ENCODE measurements at places on chromosomes 11 and 22. TPM values are rescaled to one million over a fixed set of nuclear protein-coding genes. Genes with fewer than 3 reads are reported as not detected.
A peak's percentile ranks its signal among the peaks of the same experiment; 100 is the strongest.

GRCh38 chr22:30253205-30253852, 6.8 kb upstream of the LIF start:
- no peaks in the 10 kb centered on the region for H3K27me3 ChIP-seq
- H3K36me3 ChIP-seq: no peaks in the 10 kb centered on the region
- no peak overlapping the region for H3K27ac ChIP-seq
- peaks cover 32% of the 10 kb centered on the region for H3K4me1 ChIP-seq

Gene CNIH2
- polyA plus RNA-seq: 1.6 TPM

Gene GRAP2
- polyA plus RNA-seq: 51.5 TPM

DNA sequence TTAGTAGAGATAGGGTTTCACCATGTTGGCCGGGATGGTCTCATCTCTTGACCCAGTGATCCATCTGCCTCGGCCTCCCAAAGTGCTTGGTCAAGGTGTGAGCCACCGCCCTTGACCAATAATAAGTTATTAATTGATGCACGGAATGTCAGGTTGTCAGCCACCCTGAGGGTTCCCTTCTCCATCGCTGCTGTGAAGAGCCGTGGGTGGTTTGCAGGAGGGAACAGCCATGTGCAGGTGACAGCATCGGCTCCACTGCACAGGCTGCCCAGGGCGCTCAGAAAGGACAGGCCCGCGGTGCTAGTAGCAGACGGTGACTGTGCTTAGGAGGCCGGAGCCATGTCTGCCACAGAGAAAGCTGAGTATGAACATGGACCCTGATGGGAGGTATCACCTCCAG, 814.0 kb downstream of the BRD1 start:
- no peak for DNase-seq
- no peaks in the 10 kb centered on the region for H3K4me1 ChIP-seq
- H3K27me3 ChIP-seq: no peaks in the 10 kb centered on the region
- H3K27ac ChIP-seq: no peak overlapping the region

DNA sequence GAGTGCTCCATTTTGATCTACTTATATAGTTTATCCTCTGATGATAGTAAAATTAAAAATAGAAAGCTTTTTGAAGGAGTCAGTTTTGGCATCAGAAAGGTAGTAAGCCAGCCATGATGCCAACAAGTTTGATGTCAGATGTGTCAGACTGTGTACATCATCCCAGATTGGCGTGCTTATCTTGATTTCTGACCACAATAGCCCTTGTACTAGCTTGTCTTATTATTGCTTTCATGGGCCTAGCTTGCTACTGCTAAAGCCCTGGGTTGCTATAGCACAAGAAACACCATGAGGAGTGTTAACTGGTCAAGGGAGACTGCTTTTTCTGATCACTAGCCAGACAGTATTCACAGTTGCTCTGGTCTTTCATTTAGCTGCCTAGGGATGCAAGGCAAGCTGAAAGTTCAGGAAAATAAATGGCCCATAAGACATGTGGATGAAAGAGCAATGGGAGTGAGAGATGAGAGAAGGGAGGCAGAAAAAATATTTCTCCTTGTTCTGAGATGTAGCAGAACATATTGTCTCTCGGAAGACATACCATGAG, 1038.5 kb downstream of the JRKL start:
- no peaks in the 10 kb centered on the region for H3K4me1 ChIP-seq
- H3K36me3 ChIP-seq: no peaks in the 10 kb centered on the region
- no peak overlapping the region for H3K4me3 ChIP-seq
- DNase-seq: no peak

Gene HSD17B12
- 32.1 TPM for polyA plus RNA-seq

GRCh38 chr22:33167998-33168790, 110.0 kb upstream of the SYN3 start:
- H3K27ac ChIP-seq: no peak overlapping the region
- no peak for DNase-seq
- no peaks in the 10 kb centered on the region for H3K4me1 ChIP-seq

GRCh38 chr22:23438216-23438615, 141.9 kb downstream of the IGLL1 start:
- H3K4me3 ChIP-seq: no peak overlapping the region
- H3K27ac ChIP-seq: no peak overlapping the region
- no peak for DNase-seq

DNA sequence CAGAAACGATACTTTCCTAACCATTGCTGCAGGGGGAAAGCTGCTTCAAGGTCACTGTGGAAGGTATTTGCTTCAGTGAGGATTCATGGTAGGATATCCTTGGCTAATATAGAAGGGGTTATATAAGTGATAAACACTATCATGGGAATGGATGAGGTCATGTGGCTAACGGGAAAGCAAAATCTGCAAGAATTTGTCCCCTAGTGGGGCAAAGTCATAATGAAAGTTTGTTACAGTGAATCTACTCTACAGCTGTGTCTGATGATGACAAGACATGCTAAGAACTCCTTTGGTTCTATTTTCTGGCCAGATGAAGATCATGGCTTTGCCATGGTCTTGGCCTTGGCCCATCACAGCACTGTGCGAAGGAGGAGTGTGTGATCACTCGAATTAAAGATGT, 13.8 kb downstream of the MMP20 start:
- H3K36me3 ChIP-seq: no peaks in the 10 kb centered on the region
- H3K27me3 ChIP-seq: no peaks in the 10 kb centered on the region
- no peak for DNase-seq

GRCh38 chr11:65530157-65530496, 5.2 kb downstream of the SCYL1 start:
- H3K4me3 ChIP-seq: no peak overlapping the region
- no peak for DNase-seq
- H3K4me1 ChIP-seq: peaks cover 26% of the 10 kb centered on the region
- no peaks in the 10 kb centered on the region for H3K27me3 ChIP-seq
- no peak overlapping the region for H3K27ac ChIP-seq

DNA sequence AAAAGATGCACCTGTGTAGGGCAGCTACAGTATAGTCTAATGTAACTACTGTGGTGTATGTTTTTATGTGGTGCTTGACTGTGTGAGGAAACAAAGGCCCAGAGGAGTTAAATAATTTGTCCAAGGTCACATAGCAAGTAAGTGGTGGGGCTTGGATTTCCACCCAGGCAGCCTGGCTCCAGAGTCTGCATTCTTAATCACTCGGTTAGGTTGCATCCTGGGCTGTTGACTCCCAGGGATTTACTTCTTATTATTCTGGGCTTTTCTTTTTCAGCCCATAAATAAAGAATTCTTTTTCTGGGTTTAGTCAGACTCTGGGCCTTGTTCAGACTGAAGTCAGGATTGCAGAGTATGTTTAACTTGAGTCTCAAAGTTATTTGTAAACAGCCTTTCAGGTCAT, 82.1 kb downstream of the ARHGAP42 start:
- no peak overlapping the region for H3K27ac ChIP-seq
- H3K4me3 ChIP-seq: no peak overlapping the region
- no peaks in the 10 kb centered on the region for H3K27me3 ChIP-seq
- peaks cover 2% of the 10 kb centered on the region for H3K4me1 ChIP-seq

GRCh38 chr11:86396396-86396795, 21.7 kb downstream of the CCDC81 start:
- DNase-seq: no peak
- no peak overlapping the region for H3K27ac ChIP-seq

GRCh38 chr22:49432897-49433443, 394.7 kb downstream of the BRD1 start:
- H3K27me3 ChIP-seq: no peaks in the 10 kb centered on the region
- no peak overlapping the region for H3K27ac ChIP-seq
- no peak for DNase-seq
- H3K4me3 ChIP-seq: no peak overlapping the region
- H3K36me3 ChIP-seq: no peaks in the 10 kb centered on the region

Gene RTN4RL2
- polyA plus RNA-seq: 1.4 TPM

Gene RTN3
- 57.7 TPM for polyA plus RNA-seq

DNA sequence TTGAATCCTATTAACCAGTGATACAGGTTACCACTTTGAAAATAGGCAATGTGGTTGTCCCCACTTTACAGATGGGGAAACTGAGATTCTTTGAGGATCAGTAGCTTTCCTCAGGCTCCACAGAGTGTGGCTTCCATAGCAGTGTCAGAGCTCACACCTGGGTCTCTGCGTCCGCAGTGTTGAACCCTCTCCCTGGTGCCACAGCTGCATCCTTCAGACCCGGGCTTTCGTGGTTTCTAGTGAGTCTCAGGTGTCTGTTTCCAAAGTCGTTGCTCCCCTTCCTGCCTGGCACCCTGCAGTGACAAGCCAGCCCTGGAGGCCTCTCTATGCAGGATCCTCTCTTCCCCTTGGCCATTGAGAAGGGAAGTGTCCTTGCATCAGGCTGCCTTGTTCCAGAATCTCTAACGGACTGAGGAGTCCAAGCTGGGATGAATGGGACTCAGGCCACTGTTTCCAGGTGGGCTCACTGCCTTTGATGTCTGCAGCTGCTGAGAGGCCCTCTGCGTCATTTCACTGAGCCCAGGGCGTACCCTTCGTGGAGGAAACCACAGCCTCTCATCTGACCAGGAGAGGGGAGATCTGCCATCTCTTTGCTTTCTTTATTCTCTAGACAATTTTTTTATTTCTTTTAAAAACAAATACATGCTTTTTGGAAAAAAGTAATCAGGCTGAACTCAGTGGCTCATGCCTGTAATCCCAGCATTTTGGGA, 48.4 kb upstream of the MICAL2 start:
- peak overlapping the region; percentile 46 for H3K27ac ChIP-seq
- H3K4me1 ChIP-seq: peaks cover 21% of the 10 kb centered on the region
- H3K4me3 ChIP-seq: no peak overlapping the region
- H3K27me3 ChIP-seq: no peaks in the 10 kb centered on the region
- DNase-seq: peak; percentile 83
- no peaks in the 10 kb centered on the region for H3K36me3 ChIP-seq

DNA sequence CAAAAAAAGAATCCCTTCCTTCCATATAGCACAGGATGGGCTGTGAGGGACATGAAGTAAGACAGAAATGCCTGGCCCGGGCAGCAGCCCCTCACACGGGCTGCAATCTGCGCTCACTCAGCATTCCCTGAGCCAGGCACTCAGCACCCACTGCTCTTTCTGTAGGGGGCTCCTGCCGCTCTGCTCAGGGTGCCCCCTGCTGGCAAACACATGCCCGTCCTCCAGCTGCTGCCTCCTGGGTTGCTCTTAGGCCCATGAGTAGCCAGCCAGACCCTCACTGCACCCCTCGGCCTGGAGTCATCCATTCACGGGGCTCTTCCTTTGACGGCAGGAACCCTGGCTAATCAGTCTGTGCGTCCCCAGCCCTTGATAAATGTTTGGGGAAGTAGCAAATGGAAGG, 6.9 kb downstream of the MCAT start:
- DNase-seq: no peak
- H3K27ac ChIP-seq: no peak overlapping the region
- no peaks in the 10 kb centered on the region for H3K27me3 ChIP-seq
- peaks cover 90% of the 10 kb centered on the region for H3K36me3 ChIP-seq

Gene SLC17A6
- polyA plus RNA-seq: 0.07 TPM

DNA sequence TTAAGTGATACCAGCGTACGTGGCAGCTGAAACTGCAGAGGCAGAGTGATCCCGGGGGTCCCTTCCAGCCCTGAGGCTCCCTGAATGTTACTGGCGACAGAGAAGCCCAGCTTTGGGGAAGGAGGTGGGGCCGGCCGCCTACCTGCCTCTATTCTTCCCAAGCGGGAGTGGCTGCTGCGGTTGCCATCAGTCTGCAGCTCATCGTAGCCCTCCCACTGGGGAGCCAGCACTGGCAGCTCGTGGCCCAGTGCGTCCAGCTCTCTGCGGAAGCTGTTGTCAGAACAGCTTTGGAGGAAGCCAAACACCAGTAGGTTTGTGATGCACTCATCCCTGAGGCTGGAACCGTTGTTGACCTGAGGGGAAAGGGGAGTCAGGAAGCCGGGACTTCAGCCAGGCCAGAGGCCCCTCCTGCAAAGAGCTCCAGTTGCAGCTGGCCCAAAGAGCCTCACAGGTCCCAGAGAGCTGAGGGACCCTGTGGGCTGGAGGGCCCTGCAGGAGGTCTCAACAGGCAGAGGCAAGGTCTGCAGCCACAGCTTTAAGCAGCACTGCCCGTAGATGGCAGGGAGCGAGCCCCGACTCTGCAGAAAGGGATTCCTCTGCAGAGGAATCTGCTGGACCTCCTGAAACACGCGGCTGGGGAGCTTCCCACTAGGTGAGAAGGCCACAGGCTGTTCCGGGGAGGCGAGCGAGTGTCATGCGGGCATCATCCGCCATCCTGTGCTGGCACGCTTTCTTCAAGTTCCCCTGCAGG, 30.4 kb downstream of the BID start:
- H3K36me3 ChIP-seq: peaks cover 24% of the 10 kb centered on the region
- H3K27ac ChIP-seq: no peak overlapping the region
- H3K27me3 ChIP-seq: no peaks in the 10 kb centered on the region
- peaks cover 3% of the 10 kb centered on the region for H3K4me1 ChIP-seq
- no peak overlapping the region for H3K4me3 ChIP-seq

Gene INSC
- polyA plus RNA-seq: 0.66 TPM

DNA sequence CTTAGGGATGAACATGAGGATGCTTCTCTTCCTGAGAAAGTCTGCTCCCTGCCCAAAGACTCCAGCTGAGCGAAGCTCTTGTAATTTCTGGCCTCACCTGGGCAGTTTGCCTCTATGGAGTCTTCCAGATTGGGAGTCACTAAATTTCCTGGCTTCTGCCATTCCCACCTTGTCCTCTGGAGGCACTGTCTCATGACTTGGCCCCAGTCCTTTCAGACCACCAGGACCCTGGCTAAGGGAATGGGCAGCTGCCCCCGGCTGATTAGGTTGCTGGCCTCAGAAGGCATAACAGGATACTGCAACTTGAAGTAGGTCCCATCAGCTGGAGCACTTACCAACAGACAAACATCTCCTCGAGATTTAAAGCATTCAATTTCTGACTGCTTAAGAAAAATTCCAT, 128.1 kb upstream of the SPON1 start:
- no peak for DNase-seq
- H3K4me3 ChIP-seq: no peak overlapping the region
- H3K27me3 ChIP-seq: no peaks in the 10 kb centered on the region

DNA sequence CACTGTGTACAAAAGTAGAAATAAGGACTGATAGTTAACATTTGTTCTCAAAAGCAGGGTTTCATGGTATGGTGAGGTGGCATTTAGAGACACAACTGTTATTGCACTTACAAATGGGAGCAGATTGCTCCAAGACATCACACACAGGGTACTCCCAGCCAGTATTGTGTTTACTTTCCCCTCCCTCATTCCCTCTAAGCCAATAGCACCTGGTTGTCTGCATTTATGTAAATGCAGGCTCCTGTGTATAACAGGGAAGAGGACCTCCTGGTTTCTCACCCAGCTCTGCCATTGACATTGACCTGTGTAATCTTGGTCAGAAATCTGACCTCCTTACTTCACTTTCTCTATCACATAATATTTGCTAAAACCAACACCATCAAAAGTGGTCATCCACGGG, 154.4 kb downstream of the NAV2 start:
- H3K36me3 ChIP-seq: no peaks in the 10 kb centered on the region
- no peak overlapping the region for H3K27ac ChIP-seq
- DNase-seq: no peak
- H3K4me1 ChIP-seq: no peaks in the 10 kb centered on the region
- H3K27me3 ChIP-seq: no peaks in the 10 kb centered on the region

GRCh38 chr22:37259540-37260029, 15.5 kb upstream of the RAC2 start:
- peaks cover 16% of the 10 kb centered on the region for H3K4me1 ChIP-seq
- H3K4me3 ChIP-seq: no peak overlapping the region
- peak; percentile 79 for DNase-seq
- H3K27ac ChIP-seq: no peak overlapping the region
- no peaks in the 10 kb centered on the region for H3K27me3 ChIP-seq

Gene KCNJ11
- polyA plus RNA-seq: 0.32 TPM

Gene RIC3
- 15.7 TPM for polyA plus RNA-seq

Gene HBG2
- 1.0 TPM for polyA plus RNA-seq

Gene ANO9
- 114 TPM for polyA plus RNA-seq

Measured in thymus (tissue), 14 donors.